Sciatic nerve (tissue), 2 donors: ENCODE measurements at places on chromosomes 12 and 14. TPM values are rescaled to one million over a fixed set of nuclear protein-coding genes. Genes with fewer than 3 reads are reported as not detected.

The LUM gene
- 206 TPM for total RNA-seq

The CKAP4 gene
- total RNA-seq, result 30.3 TPM

The ALDH2 gene
- 75.3 TPM for total RNA-seq

The MUCL1 gene
- total RNA-seq, result not detected

The TAS2R46 gene
- total RNA-seq, result 2.8 TPM

The ART4 gene
- 0.80 TPM for total RNA-seq

The PTMS gene
- total RNA-seq, result 352 TPM

The VRTN gene
- total RNA-seq, result not detected

The CAPS2 gene
- 33.9 TPM for total RNA-seq

The PMCH gene
- total RNA-seq, result not detected

The PRIMA1 gene
- 73.3 TPM for total RNA-seq

The WIF1 gene
- 0.76 TPM for total RNA-seq

The FBXW8 gene
- 12.9 TPM for total RNA-seq

The LHX5 gene
- not detected for total RNA-seq

The VPS37B gene
- 24.8 TPM for total RNA-seq

The ARID4A gene
- 38.4 TPM for total RNA-seq

The FGD4 gene
- 54.6 TPM for total RNA-seq

The OLR1 gene
- total RNA-seq, result 33.1 TPM

The RAD51AP1 gene
- total RNA-seq, result 1.4 TPM

The ITGB7 gene
- total RNA-seq, result 33.4 TPM

The GNS gene
- 82.8 TPM for total RNA-seq

The NUAK1 gene
- total RNA-seq, result 38.6 TPM

The ZC2HC1C gene
- 2.5 TPM for total RNA-seq

The CRIP1 gene
- 112 TPM for total RNA-seq

The ABCB9 gene
- total RNA-seq, result 7.3 TPM

The ADAMTS20 gene
- not detected for total RNA-seq

The LMBR1L gene
- total RNA-seq, result 99.1 TPM

The C1QL4 gene
- total RNA-seq, result not detected

The GALC gene
- 47.8 TPM for total RNA-seq

The SMIM41 gene
- 12.4 TPM for total RNA-seq

The SSPN gene
- 119 TPM for total RNA-seq

The DPY19L2 gene
- 28.3 TPM for total RNA-seq

The DAO gene
- not detected for total RNA-seq

The COX6A1 gene
- total RNA-seq, result 165 TPM
